ENCODE measurements at places on chromosomes 7 and 10.

GRCh38 chr10:14532473-14533251 is 201.9 kb upstream of the FRMD4A start:
- no peak for DNase-seq

DNA sequence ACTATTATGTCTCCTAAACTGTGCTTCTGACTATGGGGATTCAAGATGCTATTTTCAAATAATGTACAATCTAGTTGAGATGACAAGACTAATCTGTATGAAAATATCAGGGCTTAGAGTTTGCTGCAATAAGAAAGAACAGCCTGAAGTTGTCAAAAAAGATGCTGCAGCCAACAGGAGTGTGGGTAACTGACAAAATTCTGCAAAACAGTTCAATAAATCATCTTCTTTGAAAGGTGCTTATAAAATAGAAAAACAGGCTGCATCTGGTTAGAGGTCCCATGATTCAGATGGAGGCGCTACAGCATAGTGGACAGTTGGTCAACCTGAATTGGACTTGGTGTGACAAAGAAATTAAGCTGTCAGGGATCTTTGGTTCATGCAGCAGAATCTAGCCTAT is 511.0 kb downstream of the XPNPEP1 start:
- DNase-seq: no peak

GRCh38 chr7:131745390-131746248 is 189.2 kb upstream of the PODXL start:
- peak; percentile 45 for DNase-seq

- DNase-seq: no peak
Observed at GRCh38 chr7:46296526-46296925, 375.5 kb upstream of the IGFBP3 start.

GRCh38 chr7:141872931-141873330 is 31.6 kb upstream of the PRSS37 start:
- no peak for DNase-seq

DNA sequence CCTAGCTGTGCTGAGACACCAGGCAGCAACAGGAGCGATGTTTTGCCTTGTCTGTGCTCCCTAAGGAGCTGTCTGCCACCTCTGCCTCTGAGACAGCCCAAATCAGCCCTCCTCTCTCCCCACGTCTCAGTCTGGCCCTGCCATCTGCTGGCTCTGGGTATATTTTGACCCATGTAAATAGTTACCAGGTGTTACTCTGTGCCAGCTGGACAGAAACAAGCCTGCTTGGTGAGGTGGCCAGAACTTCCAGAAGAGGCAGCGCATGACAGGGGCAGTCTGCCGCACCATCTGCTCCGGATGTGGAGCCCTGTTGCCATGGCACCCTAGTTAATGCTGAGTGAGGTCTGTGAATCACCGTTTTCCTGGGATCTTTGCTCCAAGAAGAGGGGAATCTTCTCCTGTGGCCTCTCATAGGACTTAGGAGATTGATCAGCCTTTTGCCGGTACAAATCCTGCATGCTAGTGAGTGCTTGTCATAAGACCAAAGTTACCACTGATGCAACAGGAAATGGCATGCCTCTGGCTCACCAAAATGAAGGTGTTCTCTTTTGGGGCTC is 31.8 kb downstream of the GSTO2 start:
- DNase-seq: peak; percentile 95

DNA sequence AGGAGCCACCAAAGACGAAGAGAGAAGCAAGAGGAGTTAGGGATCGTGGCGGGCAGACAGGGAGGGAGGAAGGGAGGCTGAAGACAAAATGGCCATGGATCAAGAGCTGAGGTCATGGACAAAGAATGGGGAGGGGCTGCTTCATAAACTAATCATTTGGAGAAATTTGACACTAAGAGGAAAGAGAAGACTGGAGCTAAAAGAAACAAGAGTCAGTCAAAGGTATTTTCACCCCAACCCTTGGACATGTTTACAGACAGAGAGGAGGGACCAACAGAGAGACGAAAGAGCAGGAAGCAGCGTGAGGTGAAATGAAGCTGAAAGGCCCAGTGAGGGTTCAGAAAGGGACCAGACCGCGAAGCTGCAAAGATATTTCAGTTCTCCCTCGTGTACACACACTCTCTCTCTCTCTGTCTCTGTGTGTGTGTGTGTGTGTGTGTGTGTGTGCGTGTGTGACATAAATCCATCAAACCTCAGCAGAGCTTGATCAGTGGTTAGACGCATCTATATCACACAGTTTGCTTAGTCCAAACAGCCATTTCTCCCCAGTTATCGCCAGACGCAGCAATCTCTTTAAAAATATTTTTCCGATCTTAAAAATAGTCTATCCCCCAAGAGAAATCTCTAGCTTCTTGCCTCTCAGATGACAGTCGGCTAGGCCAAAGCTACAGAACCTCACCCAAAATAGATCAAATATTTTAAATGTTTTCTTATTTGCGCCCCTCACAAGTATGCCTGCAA is 12.5 kb upstream of the CALD1 start:
- no peak for DNase-seq

DNA sequence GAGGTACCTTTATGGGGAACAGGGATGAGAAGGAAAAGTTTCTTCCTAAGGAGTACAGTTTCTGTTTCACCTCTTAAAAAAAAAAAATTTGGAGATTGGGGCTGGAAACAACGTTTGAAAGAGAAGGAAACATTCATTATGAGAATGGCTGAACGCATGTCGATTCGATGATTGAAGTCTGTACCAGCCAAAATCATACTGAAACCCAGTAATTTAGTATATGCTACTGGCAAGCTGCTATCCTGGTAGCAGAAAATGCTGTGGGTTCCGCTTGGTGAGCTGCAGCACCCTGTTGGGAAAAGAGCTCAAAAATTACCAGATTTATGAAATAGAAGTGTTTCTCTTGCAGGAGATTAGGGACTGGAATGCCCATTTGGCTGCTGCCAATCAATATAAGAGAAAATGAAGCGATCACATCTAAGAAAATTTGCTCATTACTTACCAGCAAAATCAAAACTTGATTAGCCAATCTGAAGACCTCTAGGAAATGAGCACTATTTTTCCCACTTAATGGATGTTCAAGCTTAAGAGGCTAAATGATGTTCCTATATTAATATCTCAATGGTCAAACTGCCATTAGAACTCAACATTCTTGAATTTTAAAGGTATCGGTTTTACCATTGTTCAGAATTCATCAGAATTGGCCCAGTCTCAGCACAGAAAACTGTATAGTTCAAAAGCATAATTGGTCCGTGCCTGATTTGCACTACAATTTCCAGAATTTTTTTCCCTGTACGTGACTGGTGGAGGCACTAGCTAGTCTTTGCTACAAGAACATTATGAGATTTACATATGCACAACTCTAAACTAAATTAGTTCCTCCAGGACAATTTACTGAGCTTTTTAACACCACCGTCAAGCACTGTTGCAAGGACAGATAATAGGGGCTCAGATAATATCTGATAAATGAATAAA is 1.2 kb upstream of the ITGB1 start:
- no peak for DNase-seq

DNA sequence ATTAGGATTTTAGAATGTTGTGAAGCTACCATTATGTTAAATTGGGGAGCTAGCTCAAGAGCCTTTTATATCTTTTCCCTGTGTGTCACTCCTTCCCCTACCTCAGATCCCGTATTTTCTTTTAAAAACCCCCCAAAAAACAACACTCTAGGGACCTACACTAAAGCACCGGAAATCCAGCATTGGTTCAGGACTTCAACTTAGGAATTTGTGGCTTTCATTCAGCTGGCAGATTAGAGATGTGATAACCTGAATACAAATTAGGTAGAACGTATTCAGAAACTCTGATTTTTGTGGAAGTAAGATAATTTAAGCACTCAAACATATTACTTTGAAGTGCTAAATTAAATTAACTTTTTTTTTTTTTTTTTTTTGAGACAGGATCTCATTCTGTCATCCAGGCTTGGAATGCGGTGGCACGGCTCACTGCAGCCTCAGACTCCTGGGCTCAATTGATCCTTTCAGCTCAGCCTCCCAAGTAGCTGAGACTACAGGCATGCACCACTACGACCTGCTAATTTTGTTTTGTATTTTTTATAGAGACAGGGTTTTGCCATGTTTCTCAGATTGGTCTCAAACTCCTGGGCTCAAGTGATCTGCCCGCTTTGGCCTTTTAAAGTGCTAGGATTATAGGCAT is 6.8 kb downstream of the TBC1D12 start:
- no peak for DNase-seq

- DNase-seq: no peak
Observed at GRCh38 chr10:28788252-28788651, 110.9 kb downstream of the BAMBI start.

GRCh38 chr7:80134115-80134535 is 506 bp upstream of the GNAI1 start:
- DNase-seq: no peak

- DNase-seq: no peak
Observed at GRCh38 chr10:84191106-84191505, 3.2 kb upstream of the CDHR1 start.

DNA sequence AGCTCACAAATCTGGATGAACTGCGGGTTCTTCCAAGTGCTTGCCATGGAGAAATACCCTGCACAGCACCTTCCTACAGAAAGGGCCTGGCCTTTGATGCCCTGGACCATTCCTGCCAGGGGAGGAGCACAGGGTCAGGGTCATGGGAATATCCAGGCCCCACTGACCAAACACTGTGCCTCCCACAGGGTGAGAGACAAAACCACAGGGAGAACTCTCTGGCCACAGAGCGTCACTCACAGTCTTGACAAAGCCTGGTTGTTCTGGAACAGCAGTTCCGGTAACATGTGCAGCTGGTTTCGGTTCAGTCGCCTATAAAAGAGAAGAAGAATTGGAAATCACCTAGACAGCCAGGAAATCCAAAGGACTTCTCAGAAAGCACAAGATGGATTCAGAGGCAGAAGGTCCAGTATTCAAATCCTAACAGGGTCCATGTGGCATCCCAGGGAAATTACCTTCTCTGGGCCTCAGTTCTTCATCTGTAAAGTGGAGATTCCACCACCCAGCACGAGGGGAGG is 28.1 kb downstream of the SLIT1 start:
- DNase-seq: no peak

- no peak for DNase-seq
Observed at GRCh38 chr10:73404690-73405089, 9.2 kb downstream of the ANXA7 start.

- DNase-seq: no peak
Observed at GRCh38 chr7:41652267-41652666, 50.6 kb downstream of the INHBA start.

GRCh38 chr7:149420006-149420405 is 40.9 kb downstream of the ZNF777 start:
- no peak for DNase-seq

GRCh38 chr10:21184216-21184615 is 287.1 kb upstream of the NEBL start:
- no peak for DNase-seq

DNA sequence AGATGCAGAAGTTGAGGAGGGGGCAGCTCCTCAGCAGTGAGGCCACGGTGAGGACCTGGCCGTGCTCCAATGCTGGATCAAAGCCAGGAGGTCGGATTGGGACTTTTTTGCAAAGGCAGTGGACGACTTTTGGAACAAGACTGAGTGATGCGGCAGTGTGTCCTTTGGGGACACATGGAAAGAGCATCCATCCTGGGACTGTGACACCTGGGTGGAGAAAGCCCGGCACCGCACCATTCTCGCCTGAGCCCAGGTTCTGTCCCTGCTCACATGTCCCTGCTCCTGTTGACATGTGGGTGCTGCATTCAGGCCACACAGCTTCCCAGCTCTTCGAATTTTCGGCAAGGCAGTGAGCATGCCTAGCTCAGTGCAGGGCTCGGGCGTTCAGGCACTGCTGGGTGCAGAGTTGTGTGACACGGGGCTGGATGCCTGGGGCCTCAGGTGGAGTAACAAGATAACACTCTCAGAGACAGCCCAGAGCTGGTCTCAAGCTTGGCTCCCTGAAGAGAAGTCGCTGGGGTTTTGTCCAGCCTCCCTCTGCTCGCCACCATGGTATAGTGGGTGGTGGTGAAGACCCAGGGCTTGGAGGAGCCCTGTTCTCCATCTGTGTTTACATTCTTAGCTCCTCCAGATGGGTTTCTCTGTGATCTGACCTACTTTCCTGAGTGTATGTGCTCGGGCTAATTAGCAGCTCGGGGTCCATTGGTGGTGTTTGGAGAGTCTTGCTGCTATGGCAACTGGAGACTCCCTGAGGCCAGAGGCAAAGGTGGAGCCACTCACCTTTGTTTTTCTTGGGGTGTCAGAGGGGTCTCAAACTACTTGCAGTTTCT is 111.7 kb upstream of the BTBD16 start:
- no peak for DNase-seq

GRCh38 chr10:63467841-63468240 is 2.1 kb upstream of the JMJD1C start:
- DNase-seq: no peak

DNA sequence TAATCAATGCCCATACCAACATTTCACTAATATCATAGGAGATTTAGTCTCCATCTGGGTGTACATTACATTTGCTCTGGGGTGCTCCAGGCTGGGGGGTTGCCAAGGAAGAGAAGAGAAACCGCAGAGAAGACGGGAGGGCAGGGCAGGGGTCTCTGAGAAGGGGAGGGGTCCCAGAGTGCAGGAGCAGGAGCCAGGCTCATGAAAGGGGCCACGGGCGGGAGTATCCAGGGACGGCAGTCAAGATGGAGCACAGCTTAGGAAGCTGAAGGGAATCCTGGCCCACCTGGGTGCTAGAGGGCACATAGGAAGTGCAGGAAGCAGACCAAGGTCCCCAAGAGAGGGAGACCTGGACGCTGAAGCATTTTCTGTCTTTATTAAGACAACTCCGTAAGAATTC is 2.2 kb downstream of the LEP start:
- DNase-seq: no peak

DNA sequence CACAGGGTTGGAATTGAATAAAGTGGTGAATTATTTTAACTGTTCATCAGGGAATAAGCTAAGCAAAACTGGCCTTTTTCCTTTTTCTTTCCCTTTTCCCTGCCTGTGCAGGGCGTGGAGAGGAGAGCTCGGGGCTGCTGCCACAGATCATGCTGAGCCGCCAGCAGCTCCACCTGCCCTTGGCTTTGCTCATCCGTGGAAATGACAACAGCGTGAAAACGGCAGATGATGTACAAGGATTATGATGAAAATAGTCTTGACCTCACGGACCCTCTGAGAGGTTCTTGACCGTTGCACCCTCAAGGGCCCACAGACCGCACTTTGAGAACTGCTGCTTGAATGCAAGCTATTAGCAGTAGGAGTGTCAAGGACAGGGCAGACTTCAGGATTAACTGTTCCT is 10.6 kb downstream of the PPP2R2D start:
- DNase-seq: no peak

DNA sequence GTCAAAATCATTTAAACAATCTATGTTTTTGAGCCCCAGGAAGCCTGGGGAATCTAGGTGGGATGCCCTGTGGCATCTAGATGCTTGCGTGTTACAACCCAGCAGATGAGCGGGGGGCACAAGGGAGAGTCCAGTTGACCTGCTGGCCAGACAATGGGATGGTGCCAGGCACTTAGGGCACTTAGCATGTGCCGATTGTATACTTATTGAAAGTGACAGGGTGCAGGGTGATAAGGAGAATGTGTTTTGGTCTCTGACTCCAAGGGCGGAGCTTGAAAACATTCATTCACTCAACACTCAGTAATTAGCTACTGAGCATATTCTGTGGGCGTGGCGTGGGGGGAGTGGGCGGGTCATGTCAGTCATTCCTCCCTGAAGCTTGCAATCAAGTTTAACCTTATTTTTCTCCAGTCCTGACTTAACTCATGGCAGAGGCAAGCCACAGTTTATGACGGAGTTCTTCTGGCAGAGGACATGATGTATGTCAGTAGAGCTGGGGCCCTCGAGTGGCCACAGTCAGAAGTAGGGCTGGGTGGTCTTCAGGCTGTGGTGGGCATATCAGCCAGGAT is 115.1 kb downstream of the PRKCQ start:
- DNase-seq: no peak

Data from coronary artery (tissue), 2 donors.